ENCODE measurements at places on chromosomes 1 and 21. TPM values are rescaled to one million over a fixed set of nuclear protein-coding genes. Genes with fewer than 3 reads are reported as not detected.

The PTGFRN gene
- total RNA-seq, result 26.4 TPM

The TRIM46 gene
- not detected for total RNA-seq

The SLC30A2 gene
- not detected for total RNA-seq

DNA sequence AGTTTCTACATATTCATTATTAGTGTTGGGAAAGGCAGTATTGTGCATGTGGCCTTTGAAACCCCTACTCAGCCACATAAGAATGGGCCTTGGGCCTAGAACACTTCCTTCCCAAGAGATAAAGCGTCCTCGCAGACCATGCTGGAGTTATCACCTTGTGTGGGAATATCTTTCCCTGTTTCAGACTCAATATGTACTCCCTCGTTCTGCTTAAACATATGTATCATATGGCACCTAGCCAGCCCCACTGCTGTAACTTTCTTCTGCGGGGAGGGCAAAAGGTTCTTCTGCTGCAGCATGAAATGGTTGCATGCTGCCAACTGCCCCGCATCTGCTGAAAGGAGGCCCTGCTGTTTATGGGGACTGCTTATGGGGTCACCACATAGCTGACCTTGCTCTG, 92.0 kb downstream of the CRB1 start:
- DNase-seq, result no peak

- peak; percentile 12 for DNase-seq
These were observed 95.1 kb upstream of the SOD1 start for GRCh38 chr21:31564439-31564838.

- DNase-seq, result no peak
These were observed 106.5 kb downstream of the SLC16A1 start for GRCh38 chr1:112849425-112850033.

GRCh38 chr1:166843769-166844596, 4.7 kb downstream of the POGK start:
- no peak for DNase-seq

- no peak for DNase-seq
These were observed 18.7 kb downstream of the IL23R start for GRCh38 chr1:67184838-67185421.

DNA sequence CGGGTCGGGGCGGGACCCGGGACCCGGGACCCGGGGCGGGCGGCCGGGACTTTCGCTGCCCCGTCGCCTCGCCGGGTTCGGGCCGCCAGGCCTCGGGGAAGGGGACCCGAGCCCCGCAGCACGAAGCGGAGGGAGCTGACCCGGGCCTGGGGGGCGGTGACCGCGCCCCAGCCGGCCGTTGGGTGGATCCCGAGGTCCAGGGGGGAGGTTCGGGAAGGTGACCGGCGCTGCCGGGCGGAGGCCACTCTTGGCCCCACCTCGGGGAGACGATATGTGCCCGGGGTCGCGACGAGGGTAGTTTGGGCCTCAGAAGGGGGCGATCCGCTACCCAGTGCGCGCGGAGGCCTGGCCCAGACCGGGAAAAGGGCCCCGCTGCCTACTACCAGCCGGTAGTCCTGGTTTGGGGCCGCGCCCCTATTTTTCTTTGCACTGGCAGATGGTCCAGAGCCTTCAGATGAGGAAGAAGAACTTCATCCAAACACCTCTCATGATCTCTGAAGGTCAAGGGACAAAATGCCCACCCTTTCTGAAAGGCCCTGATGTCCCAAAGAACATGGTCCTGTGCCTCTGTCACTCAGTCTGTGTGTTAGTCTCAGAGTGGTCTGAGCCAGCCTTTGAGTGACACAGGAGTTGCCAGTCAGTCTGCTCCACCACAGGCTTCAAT, 766 bp downstream of the AGO4 start:
- DNase-seq, result peak; percentile 18
